ENCODE measurements at places on chromosomes 7 and 10.

DNA sequence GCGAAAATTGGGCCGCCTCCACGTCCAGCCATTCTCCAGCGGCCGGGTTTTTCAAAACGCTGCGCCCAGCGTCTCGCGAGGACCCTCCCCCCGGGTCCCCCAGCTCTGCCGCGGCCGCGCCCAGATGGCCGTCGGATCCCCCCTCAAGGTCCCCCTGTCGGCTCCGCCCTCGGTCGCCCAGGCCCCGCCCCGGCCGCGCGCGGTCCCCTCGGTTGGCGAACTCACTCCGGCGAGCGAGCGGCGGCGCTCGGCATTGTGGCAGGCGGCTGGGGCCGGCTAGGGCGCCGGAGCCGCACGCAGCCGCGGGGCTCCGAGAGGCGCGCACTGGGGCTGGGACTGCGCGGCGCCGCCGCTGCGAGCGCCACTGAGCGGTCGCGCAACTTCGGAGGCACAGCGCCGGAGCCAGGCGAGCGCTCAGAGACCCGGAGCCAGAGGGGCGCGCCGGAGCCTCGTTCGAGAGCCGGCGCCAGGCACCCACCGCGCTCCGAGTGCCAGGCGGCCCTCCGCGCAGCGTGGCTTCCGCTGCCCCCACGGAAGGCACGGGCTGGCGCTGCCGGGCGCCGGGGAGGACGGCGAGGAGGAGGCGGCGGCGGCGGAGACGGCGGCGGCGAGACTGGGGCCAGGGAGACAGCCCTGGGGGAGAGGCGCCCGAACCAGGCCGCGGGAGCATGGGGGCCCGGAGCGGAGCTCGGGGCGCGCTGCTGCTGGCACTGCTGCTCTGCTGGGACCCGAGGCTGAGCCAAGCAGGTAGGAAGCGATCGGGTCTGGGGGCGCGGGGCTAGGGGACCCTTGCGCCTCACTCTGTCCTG is at the start of gene UNC5B:
Gene UNC5B (plus strand): TSS at position 253 of the 809 bp plus-strand sequence. CDS start 416 bp downstream, at position 669.
- DNase-seq, result peak; percentile 94

GRCh38 chr7:45524445-45524844 is 49.7 kb upstream of the ADCY1 start:
- DNase-seq, result no peak

GRCh38 chr7:151399305-151399601 is 10.6 kb downstream of the WDR86 start:
- no peak for DNase-seq

DNA sequence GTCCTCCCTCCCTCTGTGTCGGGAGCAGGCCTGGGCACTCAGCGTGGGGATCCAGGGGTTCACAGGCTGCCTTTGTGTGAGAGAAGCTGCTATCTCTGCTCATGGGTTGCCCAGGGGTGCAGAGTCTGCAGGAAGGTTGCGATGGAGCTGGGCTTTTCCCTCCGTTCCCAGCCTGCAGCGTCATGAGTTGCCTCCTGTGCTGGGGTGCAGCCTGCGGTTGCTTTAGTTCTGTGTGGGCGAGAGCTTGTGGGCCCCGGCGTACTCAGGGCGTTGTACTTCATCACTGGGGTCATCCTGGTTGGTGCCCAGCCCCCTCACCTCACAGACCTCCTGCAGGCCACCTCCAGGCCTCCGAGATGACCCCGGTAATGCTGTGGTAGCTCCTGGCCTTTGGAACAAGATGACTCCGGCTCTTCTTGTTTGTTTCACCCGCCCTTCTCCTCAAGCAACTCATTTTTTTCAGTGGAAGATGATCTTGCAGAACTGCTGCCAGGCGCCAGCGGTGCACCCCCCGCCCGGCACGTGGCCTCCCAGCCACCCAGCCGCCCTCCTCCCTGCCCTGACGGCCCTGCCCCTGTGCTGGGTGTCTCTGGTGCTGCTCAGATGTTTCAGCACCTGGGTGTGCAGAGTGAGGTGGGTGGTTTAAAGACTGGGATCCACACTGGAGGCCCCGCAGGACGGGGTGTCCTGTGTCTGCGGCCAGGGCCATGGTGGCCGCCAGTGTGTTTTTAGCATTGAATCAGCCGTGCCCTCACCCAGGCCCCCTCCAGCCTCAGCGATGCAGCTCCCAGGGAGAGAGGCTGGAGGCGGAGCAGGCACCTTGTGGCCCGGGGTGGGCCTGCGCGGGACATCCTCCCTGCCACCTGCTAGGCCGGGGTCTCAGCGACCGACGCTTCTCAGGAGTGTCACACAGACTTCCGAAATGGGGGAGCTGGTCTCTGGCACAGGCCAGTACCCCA is 7.2 kb downstream of the AP5Z1 start:
- peak; percentile 64 for DNase-seq

GRCh38 chr10:50604049-50604640 is 19.6 kb downstream of the SGMS1 start:
- DNase-seq, result no peak

- peak; percentile 68 for DNase-seq
Observed at GRCh38 chr10:49131507-49132361, 2.1 kb downstream of the FAM170B start.

GRCh38 chr7:135672560-135673359 is 10.4 kb downstream of the STMP1 start:
- no peak for DNase-seq

- no peak for DNase-seq
Observed at GRCh38 chr7:142855114-142855743, 353 bp downstream of the EPHB6 start.

- no peak for DNase-seq
Observed at GRCh38 chr10:128046953-128047290, 79.3 kb downstream of the MKI67 start.

DNA sequence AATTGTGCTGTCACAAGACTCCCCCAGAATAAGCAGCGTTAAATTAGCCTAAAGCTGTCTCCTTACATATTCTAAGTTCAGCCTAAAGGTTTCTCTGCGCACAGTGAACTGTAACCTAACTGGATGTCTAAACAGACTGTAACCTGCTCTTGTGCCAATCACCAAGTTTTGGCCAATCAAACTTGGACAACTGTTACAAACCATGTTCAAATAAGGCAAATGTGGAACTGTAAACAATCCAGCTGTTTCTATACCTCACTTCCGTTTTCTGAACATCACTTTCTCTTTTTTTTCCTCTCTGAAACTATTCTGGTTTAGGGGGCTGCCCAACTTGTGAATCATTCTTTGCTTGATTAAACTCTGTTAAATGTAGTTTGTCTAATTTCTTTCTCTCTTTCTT is 252.2 kb upstream of the HABP2 start:
- no peak for DNase-seq
